Osteoblast (primary cell): ENCODE measurements at places on chromosomes 13 and 19. TPM values are rescaled to one million over a fixed set of nuclear protein-coding genes. Genes with fewer than 3 reads are reported as not detected.

DNA sequence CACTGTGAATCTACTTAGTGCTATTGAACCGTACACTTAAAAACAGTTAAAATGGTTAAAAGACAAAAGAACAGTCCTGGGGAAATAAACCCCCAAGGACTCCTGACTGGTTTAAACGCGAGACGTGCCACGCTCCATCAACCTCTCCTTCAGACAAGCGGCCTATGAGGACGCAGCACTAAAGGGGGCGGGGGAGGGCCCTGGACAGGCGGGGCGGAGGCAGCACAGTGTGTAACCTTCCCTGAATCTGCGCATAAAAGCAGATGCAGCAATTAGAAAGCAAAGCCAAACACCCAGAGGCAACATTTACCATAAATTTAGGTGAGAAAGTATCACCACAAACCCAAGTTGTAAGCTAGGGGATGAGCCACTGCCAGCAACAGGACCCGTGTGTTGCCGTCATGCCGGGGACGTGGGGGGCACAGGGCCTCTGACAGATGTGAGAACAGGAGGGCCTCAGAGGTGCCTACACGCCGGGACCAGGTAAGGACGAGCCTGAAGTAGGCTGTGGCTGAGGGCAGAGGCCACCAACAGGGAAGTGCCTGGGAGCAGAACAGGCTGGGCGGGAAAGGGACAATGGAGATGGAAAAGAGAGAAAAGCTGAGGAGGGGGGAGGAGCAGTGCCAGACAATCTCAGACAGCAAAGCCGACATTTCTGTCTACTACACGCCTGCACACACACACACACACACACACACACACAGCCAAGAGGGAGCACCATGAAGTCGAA, 15.3 kb upstream of the ADPRHL1 start:
- peaks cover 22% of the 10 kb centered on the region for H3K36me3 ChIP-seq
- no peaks in the 10 kb centered on the region for H3K4me1 ChIP-seq
- no peak overlapping the region for H3K4me3 ChIP-seq

- no peaks in the 10 kb centered on the region for H3K27me3 ChIP-seq
- no peaks in the 10 kb centered on the region for H3K36me3 ChIP-seq
- no peak overlapping the region for H3K4me3 ChIP-seq
- no peak for DNase-seq
- no peak overlapping the region for H3K27ac ChIP-seq
These were observed 161.4 kb upstream of the SOX1 start for GRCh38 chr13:111905609-111905945.

DNA sequence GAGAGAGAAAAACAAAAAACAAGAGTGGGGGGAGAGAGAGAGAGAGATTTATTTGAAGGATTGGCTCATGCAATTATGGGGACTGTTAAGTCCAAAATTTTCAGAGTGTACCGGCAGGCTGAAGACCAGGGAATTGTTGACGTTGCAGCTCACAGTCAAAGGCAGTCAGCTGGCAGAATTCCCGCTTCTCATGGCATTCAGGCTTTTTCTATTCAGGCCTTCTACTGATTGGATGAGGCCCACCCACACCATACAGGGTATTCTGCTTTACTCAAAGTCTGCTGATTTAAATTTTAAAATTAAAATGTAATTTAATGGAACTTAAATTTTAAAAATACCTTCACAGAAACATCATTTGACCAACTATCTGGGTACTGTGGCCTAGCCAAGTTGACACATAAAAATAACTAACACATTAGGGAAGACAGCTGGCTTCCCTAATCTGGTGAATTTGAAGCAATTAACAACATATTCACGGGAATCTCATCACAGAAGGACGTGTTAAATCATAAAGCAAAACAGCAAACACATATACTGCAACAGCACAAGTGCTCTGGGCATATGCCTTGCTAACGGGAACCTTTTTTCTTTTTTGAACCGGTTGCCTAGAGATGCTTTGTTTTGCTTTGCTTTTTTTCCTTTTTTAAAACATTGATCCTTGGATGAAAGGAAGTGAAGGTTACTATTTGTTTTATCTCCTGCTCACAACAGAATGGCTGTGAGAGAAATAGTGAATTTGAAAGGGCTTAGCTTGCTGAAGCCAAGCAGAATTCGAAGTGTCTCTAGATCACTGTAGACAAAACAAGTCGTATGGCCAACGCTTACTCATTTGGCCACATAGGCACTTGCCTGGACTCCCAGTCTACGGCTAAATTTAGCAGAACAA, 505.1 kb downstream of the IRS2 start:
- no peak overlapping the region for H3K4me3 ChIP-seq
- H3K27me3 ChIP-seq, result no peaks in the 10 kb centered on the region
- no peak overlapping the region for H3K27ac ChIP-seq
- no peaks in the 10 kb centered on the region for H3K36me3 ChIP-seq
- no peaks in the 10 kb centered on the region for H3K4me1 ChIP-seq
- DNase-seq, result no peak

GRCh38 chr19:43315851-43316250, 37.6 kb upstream of the CD177 start:
- H3K36me3 ChIP-seq, result no peaks in the 10 kb centered on the region
- peaks cover 7% of the 10 kb centered on the region for H3K27me3 ChIP-seq
- H3K4me3 ChIP-seq, result no peak overlapping the region
- H3K27ac ChIP-seq, result no peak overlapping the region
- no peaks in the 10 kb centered on the region for H3K4me1 ChIP-seq

DNA sequence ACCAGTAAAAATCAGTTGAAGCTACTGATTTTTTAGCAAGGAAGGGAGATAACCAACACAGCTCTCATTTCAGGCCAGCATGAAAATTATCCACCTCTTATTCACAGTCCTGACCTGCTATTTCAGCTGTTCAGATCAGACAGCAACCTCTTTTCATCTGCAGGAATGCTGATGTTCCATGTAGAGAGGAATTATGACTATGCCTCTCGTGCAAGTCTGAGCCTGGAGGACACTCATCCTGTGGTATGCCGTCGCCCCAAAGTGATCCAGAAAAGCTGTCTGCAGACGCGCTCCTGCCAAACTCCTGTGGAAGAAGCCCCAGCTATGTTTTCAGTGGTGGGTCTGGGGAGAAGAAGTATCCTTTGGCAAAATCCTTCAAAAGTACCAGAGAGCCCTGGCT, 563.5 kb upstream of the SLITRK1 start:
- peaks cover 9% of the 10 kb centered on the region for H3K4me1 ChIP-seq
- H3K27ac ChIP-seq, result no peak overlapping the region
- H3K36me3 ChIP-seq, result no peaks in the 10 kb centered on the region
- DNase-seq, result peak; percentile 85
- no peak overlapping the region for H3K4me3 ChIP-seq

GRCh38 chr13:85314686-85315085, 484.5 kb downstream of the SLITRK6 start:
- DNase-seq, result no peak
- no peaks in the 10 kb centered on the region for H3K27me3 ChIP-seq
- H3K4me3 ChIP-seq, result no peak overlapping the region
- no peaks in the 10 kb centered on the region for H3K36me3 ChIP-seq
- H3K27ac ChIP-seq, result no peak overlapping the region

GRCh38 chr19:4748589-4748988, 24.9 kb upstream of the DPP9 start:
- H3K4me1 ChIP-seq, result peaks cover 6% of the 10 kb centered on the region
- no peaks in the 10 kb centered on the region for H3K36me3 ChIP-seq
- H3K27me3 ChIP-seq, result peaks cover 11% of the 10 kb centered on the region
- H3K27ac ChIP-seq, result no peak overlapping the region

DNA sequence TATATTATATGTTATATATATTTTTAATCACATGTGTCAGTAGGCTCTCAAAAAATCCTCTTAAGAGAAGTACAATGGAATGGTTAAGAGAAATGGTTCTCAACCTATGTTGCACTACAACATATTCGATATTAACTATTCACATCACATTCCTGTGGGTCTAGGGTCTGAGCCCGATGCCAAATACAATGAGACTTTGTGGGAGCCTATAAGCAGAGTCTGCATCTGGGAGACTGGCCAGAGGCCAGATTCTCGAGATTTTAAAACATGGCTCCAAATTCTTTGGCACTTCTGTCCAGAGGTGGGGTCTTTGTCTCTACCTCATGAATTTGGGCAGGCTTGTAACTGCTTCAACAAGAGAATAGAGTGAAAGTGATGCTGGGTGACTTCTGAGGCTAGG, 79.4 kb upstream of the NBEA start:
- H3K27me3 ChIP-seq, result no peaks in the 10 kb centered on the region
- H3K36me3 ChIP-seq, result no peaks in the 10 kb centered on the region
- DNase-seq, result no peak
- H3K27ac ChIP-seq, result no peak overlapping the region
- H3K4me3 ChIP-seq, result no peak overlapping the region

DNA sequence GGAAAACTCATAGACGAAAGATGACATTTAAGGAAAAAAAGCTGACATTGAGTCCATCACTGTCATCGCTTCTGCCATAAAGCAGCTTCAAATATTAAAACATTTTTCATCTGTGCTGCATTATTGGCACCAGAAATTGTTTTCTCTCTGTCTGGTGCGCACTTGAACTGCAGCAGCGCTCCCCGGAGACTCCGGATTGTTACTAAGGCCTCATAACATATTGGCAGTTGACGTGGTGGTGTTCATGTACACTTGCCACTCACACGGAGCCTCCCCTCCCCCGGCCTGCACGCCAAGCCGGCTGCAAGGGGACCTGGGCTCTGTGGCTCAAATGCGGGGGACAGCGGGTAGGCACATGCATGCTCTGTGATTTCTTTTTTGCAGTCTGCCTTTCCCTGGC, 203.2 kb downstream of the TSHZ3 start:
- H3K27me3 ChIP-seq, result no peaks in the 10 kb centered on the region
- no peak overlapping the region for H3K27ac ChIP-seq
- peaks cover 15% of the 10 kb centered on the region for H3K4me1 ChIP-seq
- H3K4me3 ChIP-seq, result no peak overlapping the region
- H3K36me3 ChIP-seq, result no peaks in the 10 kb centered on the region

DNA sequence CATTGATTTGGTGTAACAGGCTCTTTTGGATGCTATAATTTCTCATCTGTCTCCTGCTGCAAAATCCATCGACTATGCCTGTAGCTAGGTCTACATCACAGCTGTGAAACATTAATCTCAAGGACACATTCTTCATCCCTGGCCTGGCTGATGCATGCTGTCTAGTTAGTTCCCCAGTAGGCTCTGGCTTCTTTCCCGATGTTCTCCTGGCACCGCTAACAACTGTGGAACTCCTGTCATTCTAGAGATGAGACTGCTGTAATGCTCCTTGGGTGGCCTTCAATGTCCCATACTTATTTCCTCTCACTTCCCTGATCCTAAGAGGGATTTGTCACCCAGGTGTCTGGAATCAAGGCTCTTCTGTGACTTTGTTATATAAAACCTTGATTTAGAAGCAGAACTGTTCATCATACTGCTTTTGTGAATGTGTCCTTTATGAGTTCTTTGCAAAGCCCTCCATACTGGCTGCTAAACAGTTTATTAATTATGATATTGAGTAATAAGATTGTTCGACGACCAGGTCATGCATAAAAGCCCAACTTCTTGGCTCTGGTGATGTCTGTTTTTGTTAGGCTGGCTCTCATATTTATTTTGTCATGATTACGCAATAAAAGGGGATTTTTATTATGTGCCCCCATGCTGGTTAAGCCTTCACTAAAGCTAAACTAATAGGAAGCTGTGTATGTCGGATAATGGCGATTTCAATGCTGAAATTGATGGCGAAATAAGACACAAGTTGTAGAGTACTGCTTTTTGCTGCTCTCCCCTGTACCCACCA, 227.5 kb downstream of the DCT start:
- peaks cover 21% of the 10 kb centered on the region for H3K4me1 ChIP-seq
- H3K27me3 ChIP-seq, result no peaks in the 10 kb centered on the region
- no peak for DNase-seq
- H3K27ac ChIP-seq, result no peak overlapping the region
- H3K36me3 ChIP-seq, result no peaks in the 10 kb centered on the region

GRCh38 chr19:5826531-5827341, 12.8 kb downstream of the FUT6 start:
- peak; percentile 94 for DNase-seq
- no peaks in the 10 kb centered on the region for H3K36me3 ChIP-seq
- peaks cover 20% of the 10 kb centered on the region for H3K27me3 ChIP-seq
- H3K27ac ChIP-seq, result no peak overlapping the region

GRCh38 chr13:66618702-66619101, 611.4 kb downstream of the PCDH9 start:
- H3K4me1 ChIP-seq, result no peaks in the 10 kb centered on the region
- no peaks in the 10 kb centered on the region for H3K36me3 ChIP-seq
- H3K4me3 ChIP-seq, result no peak overlapping the region

- no peaks in the 10 kb centered on the region for H3K27me3 ChIP-seq
- H3K27ac ChIP-seq, result peak overlapping the region; percentile 89
- H3K36me3 ChIP-seq, result no peaks in the 10 kb centered on the region
- peak overlapping the region; percentile 85 for H3K4me3 ChIP-seq
These were observed 63.1 kb downstream of the KCNRG start for GRCh38 chr13:50078231-50078894.

GRCh38 chr19:17328517-17329365, 5.9 kb downstream of the ANO8 start:
- no peaks in the 10 kb centered on the region for H3K36me3 ChIP-seq
- peaks cover 11% of the 10 kb centered on the region for H3K4me1 ChIP-seq
- H3K4me3 ChIP-seq, result no peak overlapping the region
- H3K27ac ChIP-seq, result no peak overlapping the region
- no peaks in the 10 kb centered on the region for H3K27me3 ChIP-seq
- peak; percentile 76 for DNase-seq

DNA sequence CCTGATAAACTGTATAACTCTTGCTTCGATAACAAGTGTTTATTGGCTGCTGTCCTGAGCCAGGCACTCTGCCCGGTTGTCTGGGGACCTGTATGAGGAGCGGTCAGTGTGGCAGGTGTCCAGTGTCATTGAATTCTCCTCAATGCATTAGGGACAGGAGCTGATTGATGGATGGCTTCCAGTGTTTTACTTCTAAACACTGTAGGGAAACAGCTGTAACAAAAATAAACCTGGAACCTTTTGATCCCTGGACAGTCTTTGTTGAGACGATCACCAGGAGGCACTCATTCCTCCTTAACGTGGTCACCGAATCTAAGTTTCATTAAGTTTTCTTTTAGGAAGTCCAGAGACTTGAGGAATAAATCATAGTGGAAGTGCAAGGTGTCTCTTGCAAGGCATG, 17.9 kb downstream of the UBAC2 start:
- no peaks in the 10 kb centered on the region for H3K36me3 ChIP-seq
- no peak overlapping the region for H3K27ac ChIP-seq

GRCh38 chr13:40688781-40689180, 22.3 kb upstream of the FOXO1 start:
- H3K36me3 ChIP-seq, result no peaks in the 10 kb centered on the region
- H3K4me1 ChIP-seq, result no peaks in the 10 kb centered on the region
- H3K4me3 ChIP-seq, result no peak overlapping the region
- H3K27me3 ChIP-seq, result peaks cover 4% of the 10 kb centered on the region

GRCh38 chr13:78832461-78832860, 173.5 kb upstream of the OBI1 start:
- H3K4me1 ChIP-seq, result no peaks in the 10 kb centered on the region
- no peak overlapping the region for H3K4me3 ChIP-seq

NRTN gene
- total RNA-seq, result not detected in 2 replicates

PIBF1 gene
- total RNA-seq, result 16.5 and 19.9 TPM in 2 replicates

CFAP97D2 gene
- not detected in 2 replicates for total RNA-seq

MLNR gene
- not detected in 2 replicates for total RNA-seq

RPS19 gene
- total RNA-seq, result 486 and 791 TPM in 2 replicates

SYNGR4 gene
- not detected in 2 replicates for total RNA-seq

ZNF491 gene
- 4.3 and 6.2 TPM in 2 replicates for total RNA-seq

IGSF23 gene
- not detected in 2 replicates for total RNA-seq

INSR gene
- total RNA-seq, result 36.8 and 44.2 TPM in 2 replicates
